ENCODE measurements at places on chromosomes 11 and 22.
A peak's percentile ranks its signal among the peaks of the same experiment; 100 is the strongest.

- DNase-seq: peak; percentile 59
Measured at GRCh38 chr11:57649826-57650738, at the start of gene YPEL4. Gene YPEL4 (minus strand): TSS chr11:57649912. CDS start chr11:57647107, 2,805 bp downstream.

GRCh38 chr11:76175783-76176182, 30.5 kb downstream of the WNT11 start:
- no peak for DNase-seq

DNA sequence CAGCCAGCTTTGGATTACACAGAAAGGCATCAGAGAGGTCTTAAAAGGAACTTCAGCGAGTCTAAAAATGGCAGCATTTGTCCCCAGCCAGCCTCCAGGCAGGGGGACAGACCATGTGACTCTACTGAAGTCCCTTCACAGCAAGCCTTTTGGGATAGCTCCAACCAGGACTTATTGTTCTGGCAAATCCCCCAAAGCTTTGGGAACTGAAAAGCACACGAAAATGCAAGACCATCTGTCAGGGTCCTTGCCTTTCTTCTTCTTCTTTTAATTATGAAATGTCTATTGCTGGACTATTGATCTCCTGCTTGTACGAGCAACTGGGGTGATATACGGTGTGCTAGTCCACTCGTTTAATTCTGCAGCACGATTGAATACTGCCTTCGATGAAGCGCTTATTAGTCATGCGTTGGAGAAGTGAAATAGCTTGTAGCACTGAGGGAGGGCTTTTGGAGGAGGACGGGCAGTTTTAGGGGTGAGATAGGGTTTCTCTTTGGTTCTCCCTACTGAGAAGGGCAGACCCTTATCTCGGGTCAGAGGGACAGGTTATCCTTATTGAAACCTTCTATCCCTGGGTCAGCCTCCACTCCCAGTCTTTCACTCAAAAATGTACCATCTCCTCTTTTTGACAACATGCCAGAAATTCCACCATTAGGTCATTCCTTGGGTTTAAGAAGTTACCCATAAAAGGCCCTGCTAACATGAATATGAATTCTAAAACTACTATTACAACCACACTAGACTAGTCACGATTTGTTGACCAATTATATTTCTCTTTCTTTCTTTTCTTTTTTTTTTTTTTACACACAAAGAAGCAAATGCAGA, 416.4 kb downstream of the MIAT start:
- no peak for DNase-seq

GRCh38 chr11:120340529-120340928, 4.3 kb downstream of the ARHGEF12 start:
- no peak for DNase-seq
